Aorta (tissue), 5 donors: ENCODE measurements at places on chromosomes 11 and 22.

DNA sequence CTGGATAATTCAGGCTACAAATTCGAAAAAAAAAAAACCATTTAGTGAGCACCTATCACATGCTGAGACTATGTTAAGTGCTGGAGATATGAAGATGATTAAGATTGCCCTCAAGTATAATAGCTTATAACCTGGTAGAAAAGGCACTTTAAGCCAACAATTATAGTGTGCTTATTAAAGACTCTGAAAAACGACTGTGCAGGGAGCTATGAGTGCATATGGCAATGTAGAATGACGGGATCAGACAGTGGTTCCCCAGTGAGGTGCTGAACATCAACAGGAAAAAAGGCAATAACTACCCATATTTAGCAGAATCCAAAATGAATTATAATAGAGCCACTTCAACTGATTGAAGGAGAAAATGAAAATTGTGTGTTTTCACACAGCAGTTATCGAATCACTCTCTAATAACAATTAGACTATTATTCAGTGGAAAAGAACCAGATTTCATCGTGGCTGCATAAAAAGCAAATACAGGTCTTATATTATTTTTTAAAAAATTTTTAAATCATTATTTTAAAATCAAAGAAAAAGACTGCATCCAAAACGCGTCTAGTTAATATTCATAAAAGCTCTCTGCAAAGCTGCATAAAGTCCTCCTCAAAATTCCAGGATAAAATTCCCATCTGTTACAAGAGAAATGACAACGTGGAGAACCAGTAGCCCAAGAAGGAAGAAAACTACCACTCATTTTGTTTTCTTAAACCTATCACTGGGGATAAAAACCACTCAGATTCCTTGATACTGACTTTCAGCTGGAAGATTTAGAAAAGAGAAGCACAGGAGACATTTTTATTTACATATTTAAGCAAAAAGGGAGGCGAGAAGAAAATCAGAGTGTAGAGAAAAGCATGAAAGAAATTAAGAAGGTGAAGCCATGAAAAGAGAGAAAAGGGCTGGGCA lies 1.1 kb downstream of the MTMR2 start:
- DNase-seq = no peak

- DNase-seq = peak; percentile 54
Measured at GRCh38 chr11:69925366-69926196, 106.4 kb upstream of the FGF3 start.

GRCh38 chr11:124961972-124962609 lies 8.1 kb downstream of the CCDC15 start:
- DNase-seq = no peak

- DNase-seq = no peak
Measured at GRCh38 chr22:17260950-17261349, 41.7 kb upstream of the ADA2 start.

- no peak for DNase-seq
Measured at GRCh38 chr11:93986716-93987115, 34.4 kb upstream of the HEPHL1 start.

DNA sequence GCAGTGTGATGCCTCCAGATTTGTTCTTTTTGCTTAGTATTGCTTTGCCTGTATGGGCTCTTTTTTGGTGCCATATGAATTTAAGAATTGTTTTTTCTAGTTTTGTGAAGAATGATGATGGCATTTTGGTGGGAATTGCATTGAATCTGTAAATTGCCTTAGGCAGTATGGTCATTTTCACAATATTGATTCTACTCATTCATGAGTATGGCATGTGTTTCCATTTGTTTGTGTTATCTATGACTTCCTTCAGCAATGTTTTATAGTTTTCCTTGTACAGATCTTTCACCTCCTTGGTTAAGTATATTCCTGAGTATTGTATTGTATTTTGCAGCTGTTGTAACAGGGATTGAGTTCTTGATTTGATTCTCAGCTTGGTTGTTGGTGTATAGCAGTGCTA lies 18.3 kb upstream of the ZBED5 start:
- no peak for DNase-seq

DNA sequence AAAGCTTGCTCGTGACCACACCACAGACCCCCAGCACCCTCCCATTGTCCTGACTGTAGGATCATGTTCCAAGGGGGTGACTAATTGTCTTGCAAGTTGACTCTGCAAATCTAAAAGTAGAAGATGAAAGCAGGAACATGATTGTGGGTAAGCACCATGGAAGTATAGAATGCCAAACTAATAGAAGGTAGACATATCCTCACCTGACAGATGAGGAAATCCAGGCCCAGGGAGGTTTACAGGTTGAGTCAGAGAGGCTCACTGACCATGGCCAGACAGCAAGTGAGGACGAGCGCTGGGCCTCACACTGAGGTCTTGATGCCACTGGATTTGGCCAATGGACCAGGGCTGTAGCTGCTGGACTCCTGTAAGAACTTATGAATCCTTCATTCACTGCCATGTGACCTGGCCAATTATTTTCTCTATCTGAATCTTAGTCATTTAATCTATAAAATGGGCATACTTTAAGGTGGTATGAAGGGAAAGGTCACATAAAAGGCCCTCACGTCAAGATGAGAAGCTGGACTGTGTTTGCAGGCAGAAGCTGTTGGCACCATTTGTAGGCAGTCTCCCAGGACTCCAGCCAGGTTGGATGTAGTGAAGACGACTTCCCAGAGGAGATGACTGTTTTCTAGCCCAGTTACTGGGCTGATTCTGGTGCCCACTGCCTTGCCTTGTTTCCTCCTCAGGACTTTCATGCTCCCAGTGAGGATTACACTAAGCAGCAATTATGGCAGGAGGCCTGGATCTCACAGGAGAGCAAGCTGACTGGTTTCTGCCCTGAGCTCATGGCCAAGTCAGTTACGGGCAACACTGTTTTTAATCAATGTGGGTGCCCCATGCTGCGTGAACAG lies 54.6 kb downstream of the GAB4 start:
- DNase-seq = no peak

- no peak for DNase-seq
Measured at GRCh38 chr11:45603946-45604682, 61.3 kb downstream of the CHST1 start.

- no peak for DNase-seq
Measured at GRCh38 chr11:24637520-24637919, 140.7 kb downstream of the LUZP2 start.

- DNase-seq = no peak
Measured at GRCh38 chr11:44275241-44275640, 34.7 kb downstream of the ALX4 start.

DNA sequence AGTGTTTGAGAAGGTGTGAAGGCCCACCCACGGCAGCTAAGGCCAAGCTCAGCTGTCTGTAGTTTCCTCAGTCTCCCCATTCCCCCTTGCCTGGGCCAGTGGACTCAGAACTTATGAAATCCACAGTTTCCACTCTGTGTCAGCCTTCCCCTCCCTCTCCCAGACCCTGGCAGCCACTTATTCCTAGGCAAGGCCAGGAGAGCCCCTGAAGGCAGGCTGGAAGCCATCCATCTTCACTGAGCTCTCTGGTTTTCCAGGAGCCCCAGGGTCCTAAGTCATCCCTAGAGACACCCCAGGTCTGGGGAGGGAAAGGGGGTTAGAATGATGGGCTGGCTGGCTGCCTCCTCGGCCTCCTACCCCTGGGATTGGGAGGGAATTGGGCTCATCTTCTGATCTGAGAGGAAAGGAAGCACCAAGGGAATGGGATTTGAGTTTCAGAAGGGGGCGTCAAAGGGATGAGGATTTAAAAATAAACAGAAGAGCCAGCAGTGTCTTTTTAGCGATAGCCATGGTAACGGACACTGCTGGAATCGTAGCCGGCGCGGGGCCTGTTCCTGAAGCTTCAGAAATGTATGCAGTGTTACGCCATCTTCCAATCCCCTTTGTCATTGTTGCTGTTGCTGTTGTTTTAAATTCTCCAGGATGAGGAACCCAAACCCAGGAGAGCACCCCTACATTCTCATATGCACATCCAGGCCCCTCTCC lies 561.1 kb upstream of the CADM1 start:
- DNase-seq = no peak

GRCh38 chr11:110761991-110762390 lies 49.8 kb upstream of the ARHGAP20 start:
- DNase-seq = no peak

GRCh38 chr11:13495929-13496328 lies at the start of gene PTH:
PTH (minus strand) TSS chr11:13495997; CDS start chr11:13492855, 3,142 bp downstream.
- no peak for DNase-seq

DNA sequence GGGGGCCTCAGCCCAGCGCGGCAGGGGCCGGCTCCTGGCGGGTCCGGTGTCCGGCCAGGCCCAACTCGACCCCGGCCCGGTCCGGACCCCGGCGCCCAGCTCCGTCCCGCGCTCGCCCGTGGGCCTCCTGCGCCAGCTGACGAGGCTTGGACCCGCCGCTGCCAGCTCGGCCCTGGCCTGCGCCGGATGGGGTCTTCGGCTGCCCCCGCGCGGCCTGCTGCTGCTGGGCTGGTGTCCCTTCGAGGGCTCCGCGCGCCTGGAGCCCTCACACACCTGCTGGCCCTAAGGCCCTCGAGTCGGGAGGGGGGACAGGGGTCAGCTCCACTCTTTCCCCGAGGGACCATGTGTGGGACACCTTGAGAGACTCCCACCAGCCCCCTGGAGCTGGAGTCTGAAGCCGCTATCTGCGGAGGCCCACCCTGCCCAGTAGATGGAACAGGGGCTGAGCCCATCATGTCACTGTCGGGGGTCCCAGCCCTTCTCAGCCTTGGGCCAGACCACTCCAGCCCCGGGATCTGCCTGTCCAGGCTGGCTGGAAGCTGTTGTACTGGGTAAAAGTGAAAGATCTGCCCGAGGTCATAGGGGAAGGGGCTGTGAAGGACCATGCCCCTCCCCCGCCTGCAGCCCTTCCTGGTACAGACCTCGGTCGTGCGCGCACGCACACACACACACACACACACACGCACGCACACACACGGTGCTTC lies 768 bp upstream of the CDKN1C start:
- DNase-seq = no peak

DNA sequence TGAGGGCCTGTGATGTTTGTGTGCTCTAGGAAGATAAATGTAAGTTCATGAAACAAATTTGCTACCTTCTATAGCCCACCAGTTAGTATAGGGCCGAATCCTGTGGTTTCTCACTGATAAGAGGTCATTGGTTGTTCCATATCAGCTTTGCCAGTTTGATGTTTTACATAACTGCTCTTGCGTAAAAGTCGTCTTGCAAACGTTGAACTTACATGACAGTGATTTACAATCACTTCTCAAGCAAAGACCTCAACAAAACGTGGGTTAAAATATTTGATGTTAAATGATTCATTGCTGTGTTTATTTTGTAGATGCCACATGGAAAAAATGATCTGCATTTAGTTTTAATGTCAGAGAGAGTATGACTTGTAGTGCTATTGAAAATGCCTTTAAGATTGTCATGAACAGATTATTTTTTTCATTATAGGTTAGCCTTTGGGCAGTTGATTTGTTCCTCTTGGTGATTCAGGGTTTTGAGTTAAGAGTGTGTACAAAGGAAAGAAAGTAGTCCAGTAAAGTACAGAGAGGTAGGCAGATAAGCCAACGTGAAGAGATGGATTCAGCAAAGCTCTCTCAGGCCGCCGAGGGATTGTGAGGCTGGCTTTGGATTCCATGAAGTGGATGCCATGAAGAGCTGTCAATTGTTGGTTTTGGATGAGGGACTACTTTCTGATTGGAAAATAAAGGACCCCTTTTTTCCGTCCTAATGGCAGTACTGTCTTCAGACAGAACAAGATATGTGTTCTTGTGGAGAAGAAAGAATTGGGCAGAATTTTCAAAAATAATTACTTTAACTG lies 2.6 kb downstream of the EWSR1 start:
- no peak for DNase-seq

GRCh38 chr11:86034710-86035109 lies 34.2 kb downstream of the PICALM start:
- no peak for DNase-seq

DNA sequence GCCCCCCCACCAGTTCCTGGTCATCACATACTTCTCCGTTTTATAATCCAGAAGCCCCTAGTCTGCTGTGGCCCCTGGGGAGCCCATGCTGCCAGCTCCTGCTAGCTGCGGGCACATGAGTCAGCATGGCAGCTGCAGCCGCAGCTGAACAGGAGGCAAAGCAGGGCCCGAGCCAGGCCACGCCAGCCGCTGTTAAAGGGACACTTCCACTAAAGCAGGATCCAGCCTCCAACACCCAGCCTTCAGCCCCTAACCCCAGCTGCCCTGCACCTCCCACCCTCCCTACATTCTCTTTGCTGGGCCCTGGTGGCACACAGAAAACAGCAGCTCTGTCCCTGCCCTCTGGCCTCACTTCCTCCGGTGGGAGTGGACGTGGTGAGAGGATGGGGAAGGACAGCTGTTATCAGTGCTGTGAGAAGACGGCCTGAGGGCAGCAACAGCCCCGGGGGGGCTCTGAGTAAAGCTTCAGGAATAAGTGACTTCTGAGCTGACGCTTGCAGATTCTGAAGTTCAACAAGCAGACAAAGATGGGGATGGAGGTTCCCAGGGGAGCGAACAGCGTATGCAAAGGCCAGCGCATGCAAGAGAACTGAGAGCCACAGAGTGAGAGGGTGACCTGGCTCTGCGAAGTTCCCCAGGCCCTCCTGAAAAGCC lies 688 bp upstream of the LRRC74B start:
- DNase-seq = peak; percentile 87

GRCh38 chr11:130918081-130918480 lies 1.8 kb upstream of the SNX19 start:
- no peak for DNase-seq

DNA sequence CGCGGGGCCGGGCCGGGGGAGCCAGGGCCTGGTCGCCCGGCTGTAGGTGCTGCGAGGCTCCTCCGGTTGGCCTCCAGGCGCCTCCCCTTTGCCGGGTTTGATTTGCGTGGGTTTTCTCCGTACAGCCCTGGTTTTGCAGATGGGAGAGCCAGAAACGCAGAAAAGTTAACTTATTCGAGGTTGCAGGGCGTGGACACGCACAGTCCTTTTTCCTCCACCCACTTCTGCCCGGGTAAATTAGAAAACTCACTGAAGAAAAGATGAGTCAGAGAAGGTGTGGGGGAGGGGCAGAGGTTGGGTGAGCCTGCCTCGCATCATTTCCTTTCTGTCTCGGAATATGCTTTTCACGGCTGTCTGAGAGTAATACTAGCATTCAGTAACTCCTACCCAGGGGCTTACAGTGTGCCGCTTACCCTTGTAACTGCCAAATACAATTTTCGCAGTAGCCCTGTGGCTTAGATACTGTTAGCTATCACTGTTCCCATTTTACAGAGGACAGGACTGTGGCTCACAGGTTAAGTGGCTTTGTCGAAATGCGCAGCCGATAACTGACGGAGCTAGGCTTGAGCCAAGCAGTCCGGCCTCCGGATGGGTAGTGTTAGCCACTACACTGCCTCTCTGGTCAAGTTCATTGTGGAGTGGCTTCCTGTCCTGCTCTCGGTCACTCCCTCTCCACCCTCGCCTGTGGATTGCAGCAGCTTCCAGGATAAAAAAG lies 812 bp downstream of the FADD start:
- DNase-seq = peak; percentile 80

DNA sequence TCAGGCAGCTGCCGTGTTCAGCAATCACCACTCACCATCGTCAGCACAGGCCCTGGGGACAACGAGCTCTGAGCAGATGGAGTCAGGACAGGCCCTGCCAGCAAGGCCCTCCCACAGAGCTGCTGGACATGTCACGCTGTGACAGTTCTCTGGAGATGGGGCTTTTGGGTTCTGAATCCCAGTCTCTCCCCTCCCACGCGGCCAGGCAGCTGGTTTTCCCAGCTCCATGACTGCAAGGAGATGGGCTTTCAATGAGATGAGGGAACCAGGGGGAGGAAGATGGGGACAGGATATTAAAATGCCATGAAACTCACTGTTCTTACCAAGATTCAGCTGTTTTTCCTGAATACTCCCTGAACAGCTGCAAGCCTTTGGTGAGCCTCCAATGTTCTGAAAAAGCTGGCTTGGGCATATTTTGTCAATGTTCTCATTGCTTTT lies 305.9 kb downstream of the BRD1 start:
- DNase-seq = no peak
